NCI-H345 (cell line): ENCODE measurements at places on chromosomes 13 and 19.

DNA sequence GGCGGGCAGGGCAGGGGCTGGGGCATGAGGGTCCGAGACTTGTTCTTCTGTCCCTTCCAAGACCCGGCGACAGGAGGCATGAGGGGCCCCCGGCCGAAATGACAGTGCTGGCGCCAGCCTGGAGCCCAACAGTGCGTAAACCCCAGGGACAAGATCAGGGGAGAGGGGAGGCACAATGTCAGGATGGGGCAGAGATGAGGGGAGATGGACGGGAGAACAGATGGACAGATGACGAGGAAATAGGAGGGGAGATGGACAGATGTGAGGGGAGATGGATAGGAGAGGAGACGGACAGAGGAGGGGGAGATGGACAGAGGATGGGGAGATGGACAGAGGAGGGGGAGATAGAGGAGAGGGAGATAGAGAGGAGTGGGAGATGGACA is 518 bp downstream of the FLT3LG start:
- no peak for DNase-seq

- no peak for DNase-seq
Observed at GRCh38 chr13:77349365-77349764, 22.5 kb upstream of the MYCBP2 start.

DNA sequence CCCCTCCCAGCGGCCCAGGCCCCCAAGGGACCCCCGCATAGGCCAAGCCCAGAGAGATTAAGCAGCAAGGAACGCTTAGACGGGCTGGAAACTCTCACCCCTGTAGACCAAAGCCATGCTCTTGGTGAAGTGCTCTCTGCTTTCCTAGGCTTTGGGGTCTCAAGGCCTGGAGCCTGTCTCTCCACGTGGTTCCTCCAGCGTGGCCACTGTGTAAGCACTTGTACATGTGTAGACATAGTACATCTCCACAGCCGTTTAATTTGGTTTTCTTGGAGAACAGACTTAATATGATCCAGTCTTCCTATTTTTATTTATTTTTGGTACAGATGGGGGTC is 1.1 kb downstream of the NUDT19 start:
- DNase-seq = no peak

- peak; percentile 72 for DNase-seq
Observed at GRCh38 chr13:39767791-39768517, 112.5 kb downstream of the COG6 start.

- no peak for DNase-seq
Observed at GRCh38 chr19:17846146-17846545, 1.6 kb downstream of the JAK3 start.

GRCh38 chr19:48568345-48568886 is 16.4 kb downstream of the SULT2B1 start:
- no peak for DNase-seq

- DNase-seq = no peak
Observed at GRCh38 chr13:38452656-38453055, 103.0 kb downstream of the UFM1 start.

- no peak for DNase-seq
Observed at GRCh38 chr13:92838786-92839185, 387.8 kb upstream of the GPC6 start.

- no peak for DNase-seq
Observed at GRCh38 chr13:38875186-38875875, 115.3 kb downstream of the STOML3 start.

GRCh38 chr13:36713887-36714286 is 40.1 kb downstream of the SERTM1 start:
- DNase-seq = no peak

DNA sequence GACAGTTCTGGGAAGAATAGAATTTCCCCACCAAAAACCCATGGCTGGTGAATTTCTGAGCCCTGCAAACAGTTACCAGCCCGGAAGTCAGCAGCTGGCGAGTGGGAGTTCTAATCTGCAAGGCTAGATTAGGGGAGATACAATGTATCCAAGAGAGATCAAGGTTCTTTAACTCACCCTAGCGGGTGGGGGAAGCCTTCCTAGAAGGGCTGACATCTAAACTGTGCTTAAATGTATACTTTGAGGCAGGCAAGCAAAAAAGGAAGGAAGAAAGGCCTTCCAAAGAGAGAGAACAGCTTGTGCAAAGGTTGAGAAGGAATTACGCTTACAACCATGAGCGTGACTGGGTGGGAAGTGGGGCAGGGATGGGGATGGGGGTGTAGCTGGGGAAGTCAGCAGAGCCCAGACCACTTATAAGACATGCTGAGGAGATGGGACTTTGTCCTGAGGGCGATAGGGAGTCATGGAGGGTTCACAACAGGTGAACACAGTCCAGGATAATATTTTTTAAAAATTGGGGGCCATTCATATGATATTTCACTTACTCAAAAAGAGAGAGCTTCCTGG is 20.8 kb upstream of the ZNRF4 start:
- no peak for DNase-seq

GRCh38 chr19:17525141-17525540 is 13.7 kb downstream of the PGLS start:
- no peak for DNase-seq

DNA sequence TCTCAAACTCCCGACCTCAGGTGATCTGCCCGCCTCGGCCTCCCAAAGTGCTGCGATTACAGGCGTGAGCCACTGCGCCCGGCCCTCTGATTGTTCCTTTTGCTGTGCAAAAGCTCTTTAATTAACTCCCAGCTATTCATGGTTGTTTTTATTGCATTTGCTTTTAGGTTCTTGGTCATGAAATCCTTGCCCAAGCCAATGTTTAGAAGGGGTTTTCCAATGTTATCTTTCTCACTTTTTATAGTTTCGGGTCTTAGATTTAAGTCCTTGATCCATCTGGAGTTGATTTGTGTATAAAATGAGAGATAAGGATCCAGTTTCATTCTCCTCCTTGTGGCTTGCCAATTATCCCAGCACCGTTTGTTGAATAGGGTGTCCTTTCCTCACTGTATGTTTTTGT is 19.2 kb upstream of the GRTP1 start:
- no peak for DNase-seq

- DNase-seq = no peak
Observed at GRCh38 chr13:35723821-35724220, 247.3 kb upstream of the MAB21L1 start.

- DNase-seq = no peak
Observed at GRCh38 chr19:19477705-19478383, 37.5 kb downstream of the TSSK6 start.

- no peak for DNase-seq
Observed at GRCh38 chr13:80037505-80037888, 303.4 kb downstream of the SPRY2 start.

DNA sequence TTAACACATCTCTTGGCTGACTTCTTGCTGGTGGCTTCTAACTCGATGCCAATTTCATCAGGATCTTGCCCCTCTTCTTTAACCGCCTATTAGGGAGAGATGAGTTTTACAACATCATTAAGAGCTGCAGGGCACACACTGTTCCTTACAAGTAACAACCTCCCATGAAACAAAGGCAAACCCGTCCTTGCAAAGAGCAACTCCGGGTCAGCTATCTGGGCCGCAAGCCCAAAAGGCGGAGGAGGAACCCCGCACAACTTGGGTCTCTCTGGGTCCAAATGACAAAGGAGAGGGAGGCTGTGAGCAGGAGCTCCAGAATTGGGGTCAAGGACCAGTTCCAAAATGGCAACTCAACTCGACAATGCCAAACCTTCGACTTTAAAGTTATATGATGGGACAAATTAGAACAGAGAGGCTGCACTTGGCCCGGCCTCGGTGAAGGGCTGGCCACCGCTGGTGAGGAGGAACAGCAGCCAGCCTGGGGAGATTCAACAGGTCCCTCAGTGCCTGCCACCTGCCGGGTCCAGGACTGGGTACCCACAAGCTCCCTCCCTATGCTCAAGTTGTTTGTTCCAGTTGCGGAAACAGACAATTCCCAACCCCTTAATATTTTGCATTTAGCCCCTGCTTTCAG is 1.1 kb downstream of the SAFB2 start:
- no peak for DNase-seq
